DMS153 (cell line): ENCODE measurements at places on chromosomes 3 and 15.
A peak's percentile ranks its signal among the peaks of the same experiment; 100 is the strongest.

DNA sequence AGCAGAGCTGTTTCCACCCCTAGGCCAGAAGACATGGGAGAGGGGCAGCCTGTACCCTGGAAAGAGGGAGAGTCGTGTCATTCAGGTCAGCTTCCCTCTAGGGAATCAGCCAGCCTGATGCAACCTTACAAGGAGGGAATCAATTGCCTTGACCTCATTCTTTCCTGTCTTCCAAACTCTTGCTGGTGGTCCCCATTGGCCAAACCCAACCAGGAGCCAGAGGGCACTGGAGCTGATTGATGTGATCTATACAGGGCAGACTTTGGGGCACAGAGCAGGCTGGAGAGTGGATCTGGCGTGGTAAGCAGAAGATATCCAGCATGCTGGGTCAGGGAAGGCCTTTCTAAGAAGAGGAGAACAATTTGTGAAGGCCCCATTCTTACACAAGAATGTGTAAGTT, 19.1 kb upstream of the MAGEF1 start:
- DNase-seq = no peak

DNA sequence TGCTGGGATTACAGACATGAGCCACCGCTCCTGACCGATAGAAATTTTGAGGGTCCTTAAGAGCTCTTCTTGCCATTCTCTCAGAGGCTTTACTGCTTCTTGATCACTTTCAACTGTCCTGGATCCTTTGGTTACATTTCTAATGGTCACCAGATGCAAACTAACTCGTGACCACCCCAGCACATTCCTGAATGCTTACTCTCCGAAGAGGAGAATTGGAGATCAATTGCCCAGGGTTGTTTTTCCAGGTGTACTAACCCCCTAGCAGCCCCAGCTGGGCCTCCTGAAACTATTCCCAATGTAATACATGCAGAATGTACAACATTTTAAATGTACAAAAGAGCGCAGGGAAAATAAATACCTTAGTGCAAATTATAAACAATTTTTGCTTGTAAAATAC, 65.1 kb upstream of the TBL1XR1 start:
- DNase-seq = no peak

- DNase-seq = no peak
Observed at GRCh38 chr15:52103217-52104207, 9.1 kb downstream of the BCL2L10 start.

GRCh38 chr3:31345581-31345980, 187.1 kb upstream of the STT3B start:
- DNase-seq = no peak

DNA sequence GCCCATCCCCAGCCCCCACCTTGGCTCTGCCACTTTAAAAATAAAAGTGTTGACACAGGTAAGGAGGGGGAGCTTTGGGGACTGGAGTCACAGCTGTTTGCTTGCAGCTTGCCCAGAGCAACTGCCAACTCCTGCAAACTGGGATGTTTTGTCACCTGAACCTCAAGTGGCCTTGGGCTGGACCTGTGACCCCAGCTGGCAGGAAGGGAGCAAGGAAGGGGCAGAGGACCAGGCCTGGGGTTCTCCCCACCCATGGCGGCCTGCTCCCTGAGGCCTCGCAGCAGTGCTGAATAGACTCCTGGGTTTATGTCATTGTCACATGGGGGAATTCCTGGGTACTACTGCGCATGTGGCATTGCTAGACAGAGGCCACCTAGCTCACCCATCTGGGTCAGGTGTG, 246.9 kb upstream of the TLE3 start:
- DNase-seq = peak; percentile 69

DNA sequence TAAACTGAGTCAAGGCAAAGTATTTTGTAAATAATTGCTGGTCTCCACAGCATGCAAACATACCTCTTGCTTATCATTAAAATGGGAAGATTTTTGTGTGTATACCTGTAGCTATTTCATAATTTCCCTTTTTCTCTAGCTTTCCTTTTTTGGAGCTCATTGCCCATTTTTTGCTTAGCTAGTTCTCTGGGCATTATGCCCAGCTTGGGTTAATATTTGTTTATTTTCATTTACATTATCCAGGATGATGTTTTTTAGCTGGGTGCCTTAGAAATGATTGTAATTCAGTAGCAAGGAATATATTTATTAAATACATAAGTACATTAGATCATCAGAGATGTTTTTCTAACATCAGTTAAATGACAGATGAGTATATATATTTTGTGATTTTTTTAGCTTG, 1271.7 kb upstream of the GBE1 start:
- DNase-seq = no peak

GRCh38 chr3:174636451-174636850, 222.7 kb upstream of the NAALADL2 start:
- no peak for DNase-seq

GRCh38 chr3:110754212-110754916, 317.3 kb upstream of the NECTIN3 start:
- no peak for DNase-seq

- no peak for DNase-seq
Observed at GRCh38 chr3:127742580-127742979, 69.8 kb downstream of the ABTB1 start.

GRCh38 chr3:124529826-124530571, 200.3 kb upstream of the UMPS start:
- DNase-seq = peak; percentile 12

DNA sequence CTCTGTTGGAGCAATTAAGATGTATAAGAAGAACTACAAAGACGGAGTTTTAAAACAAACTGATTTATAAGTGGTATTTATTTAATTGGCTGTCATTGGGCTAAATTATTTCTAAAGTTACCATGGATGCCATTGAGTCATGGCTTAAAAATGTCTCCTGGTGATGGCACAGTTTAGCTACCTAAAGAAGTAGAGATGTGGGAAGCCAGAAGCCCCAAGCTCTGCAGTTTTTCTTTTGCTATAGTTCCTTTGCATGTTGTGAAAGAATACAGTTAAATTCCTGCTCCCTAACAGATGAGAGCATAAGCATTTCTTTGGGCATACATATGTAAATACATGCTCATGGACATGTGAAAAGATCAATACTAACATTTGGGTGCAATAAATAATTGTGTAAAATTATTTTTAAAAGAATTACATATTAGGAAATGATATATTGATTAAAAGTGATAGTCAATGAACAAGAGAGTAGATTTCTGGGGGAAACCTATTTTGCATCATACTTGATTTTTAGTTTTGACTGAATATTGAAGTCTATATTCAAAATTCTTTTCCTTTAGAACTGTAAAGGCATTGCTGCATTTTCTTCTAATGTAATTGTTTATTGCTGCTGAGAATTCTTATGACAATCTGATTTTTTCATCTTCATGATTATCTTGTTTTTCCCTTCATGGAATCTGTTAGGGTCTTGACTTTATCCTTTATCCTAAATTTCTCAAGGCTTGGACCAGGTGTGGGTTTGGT, 2.1 kb downstream of the OPA1 start:
- no peak for DNase-seq

DNA sequence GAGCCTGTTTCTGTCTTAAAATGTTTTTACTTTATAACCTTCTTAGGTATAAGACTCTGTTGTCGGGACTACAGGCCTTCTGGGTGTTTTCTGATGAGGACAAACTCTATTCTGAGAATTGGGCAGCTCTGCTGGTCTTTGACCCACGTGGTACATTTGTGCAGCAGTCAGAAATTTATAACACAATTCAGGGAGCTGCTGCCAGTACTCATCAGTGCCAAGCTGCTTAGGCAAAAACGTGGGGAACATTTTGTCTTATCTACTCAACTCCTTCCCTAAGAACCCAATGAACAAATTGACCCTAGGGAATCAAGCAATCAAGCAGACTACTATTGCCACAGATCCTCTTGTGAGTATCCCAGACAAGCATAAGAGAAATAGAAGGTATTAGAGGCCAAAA, 180.7 kb upstream of the PDZRN3 start:
- no peak for DNase-seq

GRCh38 chr3:12476238-12476897, 7.9 kb upstream of the TSEN2 start:
- DNase-seq = no peak

GRCh38 chr3:52912885-52913731, 15.8 kb upstream of the STIMATE start:
- no peak for DNase-seq

- DNase-seq = no peak
Observed at GRCh38 chr3:122488262-122488973, 26.3 kb downstream of the KPNA1 start.

GRCh38 chr3:186476044-186476468, 68.1 kb downstream of the CRYGS start:
- DNase-seq = no peak

DNA sequence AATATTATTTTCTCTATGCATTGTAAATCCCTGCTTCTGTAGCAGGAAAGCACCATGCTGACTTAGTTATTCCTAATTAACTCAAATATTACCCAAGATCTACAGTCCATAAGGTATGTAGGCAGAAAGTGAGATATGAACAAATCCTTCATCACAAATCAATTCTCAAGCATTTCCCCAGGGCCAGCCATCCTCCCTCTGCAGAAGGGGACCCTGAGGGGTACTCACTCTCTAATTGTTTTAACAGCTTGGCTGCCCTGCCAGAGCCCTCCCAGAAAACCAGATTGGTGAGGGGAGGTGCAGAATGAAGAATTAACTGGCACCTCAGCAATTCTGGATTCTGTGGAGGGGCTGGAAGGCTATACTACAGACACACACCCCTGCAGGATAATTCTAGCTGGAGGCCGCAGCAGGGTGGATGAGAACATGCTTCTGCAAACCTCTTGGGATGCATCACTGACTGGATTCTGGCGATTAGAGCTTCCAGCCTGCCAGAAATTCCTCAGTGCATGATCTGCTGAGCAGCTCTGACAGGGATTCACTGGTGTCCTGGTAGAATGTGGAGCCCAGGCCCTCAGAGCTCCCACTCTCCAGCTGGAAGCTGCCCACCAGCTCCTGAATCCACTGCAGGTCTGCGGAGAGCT, 88.6 kb upstream of the HERC1 start:
- no peak for DNase-seq

- no peak for DNase-seq
Observed at GRCh38 chr3:128192131-128192530, 38.9 kb downstream of the EEFSEC start.

GRCh38 chr3:38473229-38473628, 19.5 kb downstream of the ACVR2B start:
- no peak for DNase-seq

DNA sequence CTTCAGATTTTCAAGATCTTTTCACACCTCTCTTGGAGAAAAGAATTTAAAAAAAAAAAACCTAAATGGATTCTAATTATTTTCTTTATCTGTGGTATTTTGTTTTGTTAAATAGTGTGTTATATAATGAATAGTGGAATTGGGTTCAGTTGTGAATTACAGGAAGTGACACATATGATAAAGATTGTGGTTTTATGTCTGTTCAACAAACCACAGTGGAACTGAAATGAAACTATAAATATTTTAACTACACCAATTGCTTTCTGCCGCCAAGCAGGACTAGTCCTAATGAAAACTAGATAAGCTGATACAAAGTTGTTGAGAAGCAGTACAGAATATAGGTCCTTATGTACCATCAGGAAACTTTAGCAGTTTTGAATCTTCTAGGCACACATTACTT, 121.6 kb downstream of the UBE2E2 start:
- DNase-seq = no peak

DNA sequence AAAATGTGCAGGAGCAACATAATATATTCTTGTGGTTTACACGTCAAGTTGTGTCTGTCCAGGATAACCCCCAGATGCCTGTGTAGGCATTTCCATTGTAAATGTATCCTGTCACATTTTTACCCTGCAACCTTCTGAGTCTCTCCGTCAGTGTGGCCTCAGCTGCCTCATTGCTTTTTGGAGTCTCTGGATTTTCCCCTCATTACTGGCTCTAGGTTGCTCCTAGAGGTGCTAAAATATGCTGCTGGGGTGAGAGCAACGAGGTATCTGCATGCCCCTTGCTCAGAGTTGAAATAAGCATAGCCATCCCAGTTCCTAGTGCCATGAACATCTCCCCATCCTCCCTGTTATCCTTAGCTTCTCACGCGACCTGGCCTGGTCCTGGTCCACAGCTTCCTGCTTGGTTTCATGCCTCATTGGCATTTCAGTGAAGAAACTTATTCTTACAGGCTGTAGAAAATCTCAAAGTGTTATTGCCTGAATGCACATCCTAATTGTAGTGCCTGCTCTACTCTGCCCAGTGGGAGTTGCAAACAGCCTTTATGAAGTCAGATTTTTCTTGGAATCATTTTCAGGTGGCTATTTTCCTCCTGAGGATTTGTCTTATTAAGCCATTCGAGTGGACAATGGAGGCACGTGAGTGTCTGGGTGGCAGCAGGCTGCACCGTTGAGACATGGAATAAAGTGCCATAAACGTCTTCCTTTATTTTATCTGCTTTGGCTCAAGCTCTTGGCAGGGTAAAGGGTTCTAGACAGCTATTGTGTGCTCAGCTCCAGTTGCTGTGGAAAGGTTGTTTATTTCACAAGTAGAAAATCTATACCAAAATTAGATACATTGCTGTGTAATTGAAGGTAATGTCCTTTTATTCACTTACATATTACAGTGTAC, 33.2 kb downstream of the OXNAD1 start:
- DNase-seq = no peak

DNA sequence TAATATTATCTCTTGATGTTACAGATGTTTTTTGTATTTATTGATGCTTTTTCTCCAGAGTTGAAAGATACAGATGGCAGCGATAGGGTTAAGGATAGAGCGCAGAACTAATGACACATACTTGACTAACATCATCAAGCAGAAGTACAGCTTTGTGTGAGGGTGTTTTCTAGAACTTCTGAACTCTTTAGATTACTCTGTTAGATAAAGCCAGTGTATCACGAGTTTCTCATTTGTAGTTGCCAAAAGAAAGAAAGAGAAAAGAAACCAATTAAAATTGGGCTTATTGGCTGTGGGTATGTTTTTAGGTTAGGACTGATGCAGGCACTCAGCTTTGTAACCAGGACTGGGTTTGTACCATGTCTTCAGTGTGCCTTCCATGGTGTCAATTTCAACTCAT, 6.6 kb upstream of the GPR171 start:
- DNase-seq = no peak

DNA sequence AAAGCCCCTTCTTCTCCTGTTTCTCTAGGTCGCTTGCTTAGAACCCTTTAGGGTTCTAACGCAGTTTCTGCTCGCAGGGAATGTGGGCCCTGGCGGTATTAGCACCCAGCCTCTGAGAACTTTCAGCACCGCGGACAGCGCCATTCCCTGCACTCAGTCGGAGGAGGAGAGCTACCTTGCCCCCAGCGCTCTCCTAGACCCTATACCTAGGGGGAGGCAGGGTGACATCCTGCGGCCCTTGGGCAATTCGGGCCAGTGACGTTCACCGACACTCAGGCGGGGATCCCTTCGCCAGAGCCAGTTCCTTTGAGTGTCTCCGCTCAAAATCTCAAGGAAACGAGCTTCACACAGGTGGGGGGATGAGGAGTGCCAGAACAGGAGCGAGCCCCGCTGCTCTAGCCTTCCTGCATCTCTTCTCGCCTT, 1.3 kb downstream of the SLC7A14 start:
- DNase-seq = peak; percentile 41
